Activated CD8-positive, alpha-beta memory T cell treated with anti-CD3 and anti-CD28 coated beads for 1 hour (primary cell): ENCODE measurements at places on chromosomes 7 and 10.

DNA sequence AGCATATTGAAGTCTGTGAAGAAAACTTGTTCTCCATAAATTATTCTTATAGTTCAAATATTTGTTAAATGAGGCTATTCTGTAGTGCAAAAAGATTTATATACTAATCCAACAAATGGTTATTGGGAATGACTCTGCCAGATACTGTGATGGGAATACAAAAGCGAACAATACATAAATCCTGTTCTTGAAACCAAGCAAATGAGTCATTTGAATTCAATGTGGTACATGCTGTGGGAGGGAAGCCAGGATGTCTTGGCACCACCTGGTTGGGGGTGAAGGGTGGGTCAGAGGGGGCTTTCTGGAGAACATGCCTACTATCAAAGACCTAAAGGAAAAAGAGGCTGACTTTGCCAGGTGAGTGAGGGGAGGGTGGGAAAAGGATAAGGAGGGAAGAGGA is 594.2 kb downstream of the CALN1 start:
- no peak for DNase-seq

DNA sequence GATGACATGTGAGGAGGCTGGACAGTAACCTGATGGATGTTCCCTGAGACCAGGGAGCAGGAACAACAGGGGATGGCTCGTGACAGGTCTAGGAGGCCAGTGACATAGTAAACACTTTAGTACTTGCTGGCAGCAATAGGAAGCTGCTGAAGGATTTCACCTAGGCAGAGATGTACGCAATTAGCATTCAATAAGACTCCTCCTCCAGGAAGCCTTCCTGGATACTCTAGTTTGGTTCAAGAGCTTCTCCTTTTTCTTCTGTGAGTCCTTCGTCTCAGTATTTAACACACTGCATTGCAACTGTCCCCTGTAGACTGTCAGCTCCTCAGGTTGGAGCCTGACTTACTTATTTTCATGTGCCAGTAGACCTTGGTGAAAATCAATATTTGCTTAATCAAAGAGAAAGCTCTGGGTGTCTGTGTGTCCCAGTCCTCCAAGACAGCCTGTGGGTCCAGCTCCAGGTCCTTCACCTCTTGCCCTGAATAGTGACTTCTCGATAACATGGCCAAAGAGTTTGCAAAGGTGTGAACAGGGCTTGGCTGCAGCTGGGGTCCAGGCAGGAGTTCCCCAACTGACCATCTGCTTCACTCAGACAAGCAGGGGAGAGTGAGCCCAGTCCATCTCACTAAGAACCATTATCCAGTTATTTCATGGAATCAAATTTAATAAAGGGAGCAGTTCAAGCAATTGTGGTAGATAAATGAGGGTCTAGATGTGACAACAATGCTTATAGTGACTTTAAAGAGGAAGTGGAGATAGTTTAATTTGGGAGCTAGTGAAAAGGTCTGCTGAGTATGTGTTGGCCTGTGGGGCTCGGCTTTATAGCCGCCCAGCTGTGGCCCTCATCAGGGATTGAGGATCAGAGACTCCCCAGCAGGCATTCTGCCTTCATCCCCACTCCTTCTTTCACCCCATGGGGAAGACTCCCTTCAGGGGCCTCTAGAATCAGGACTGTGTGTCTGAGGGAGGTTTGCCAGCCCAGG is 9.4 kb downstream of the TMEM273 start:
- no peak for DNase-seq

DNA sequence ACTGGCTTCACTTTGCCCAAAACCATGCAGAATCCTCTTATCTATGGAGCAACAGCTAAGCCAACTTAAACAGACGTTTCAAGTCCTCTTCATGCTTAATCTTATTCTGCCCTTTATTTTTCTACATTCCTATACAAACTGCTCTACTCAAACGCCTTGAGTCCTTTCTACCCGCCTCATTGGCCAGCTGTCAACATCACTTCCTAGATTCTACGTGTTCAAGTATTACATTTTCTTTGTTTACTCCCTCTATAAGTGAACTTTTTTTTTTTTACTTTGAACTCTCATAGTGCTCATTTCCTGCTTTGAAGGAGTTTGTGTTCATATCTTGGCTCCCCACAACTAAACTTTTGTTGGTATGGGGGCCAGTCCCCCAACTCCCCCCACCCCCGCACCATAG is 28.9 kb upstream of the SLC26A5 start:
- DNase-seq: no peak

DNA sequence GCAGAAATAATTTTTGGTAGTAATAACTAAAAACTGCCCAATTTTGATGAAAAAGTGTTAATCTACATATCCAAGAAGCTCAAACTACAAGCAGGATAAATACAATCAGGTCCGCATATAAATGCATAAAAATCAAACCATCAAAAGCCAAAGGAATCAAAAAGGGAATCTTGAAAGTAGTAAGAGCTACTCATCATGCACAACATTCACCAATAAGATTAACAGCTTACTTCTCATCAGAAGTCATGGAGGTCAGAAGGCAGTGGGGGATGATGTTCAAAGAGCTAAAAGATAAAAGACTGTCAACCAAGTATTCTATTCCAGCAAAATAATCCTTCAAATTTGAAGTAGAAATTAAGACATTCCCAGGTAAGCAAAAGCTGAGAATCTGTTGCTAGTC is 76.4 kb downstream of the CRPPA start:
- no peak for DNase-seq

- DNase-seq: no peak
These were observed 39.7 kb upstream of the GPR141 start for GRCh38 chr7:37643876-37644275.

DNA sequence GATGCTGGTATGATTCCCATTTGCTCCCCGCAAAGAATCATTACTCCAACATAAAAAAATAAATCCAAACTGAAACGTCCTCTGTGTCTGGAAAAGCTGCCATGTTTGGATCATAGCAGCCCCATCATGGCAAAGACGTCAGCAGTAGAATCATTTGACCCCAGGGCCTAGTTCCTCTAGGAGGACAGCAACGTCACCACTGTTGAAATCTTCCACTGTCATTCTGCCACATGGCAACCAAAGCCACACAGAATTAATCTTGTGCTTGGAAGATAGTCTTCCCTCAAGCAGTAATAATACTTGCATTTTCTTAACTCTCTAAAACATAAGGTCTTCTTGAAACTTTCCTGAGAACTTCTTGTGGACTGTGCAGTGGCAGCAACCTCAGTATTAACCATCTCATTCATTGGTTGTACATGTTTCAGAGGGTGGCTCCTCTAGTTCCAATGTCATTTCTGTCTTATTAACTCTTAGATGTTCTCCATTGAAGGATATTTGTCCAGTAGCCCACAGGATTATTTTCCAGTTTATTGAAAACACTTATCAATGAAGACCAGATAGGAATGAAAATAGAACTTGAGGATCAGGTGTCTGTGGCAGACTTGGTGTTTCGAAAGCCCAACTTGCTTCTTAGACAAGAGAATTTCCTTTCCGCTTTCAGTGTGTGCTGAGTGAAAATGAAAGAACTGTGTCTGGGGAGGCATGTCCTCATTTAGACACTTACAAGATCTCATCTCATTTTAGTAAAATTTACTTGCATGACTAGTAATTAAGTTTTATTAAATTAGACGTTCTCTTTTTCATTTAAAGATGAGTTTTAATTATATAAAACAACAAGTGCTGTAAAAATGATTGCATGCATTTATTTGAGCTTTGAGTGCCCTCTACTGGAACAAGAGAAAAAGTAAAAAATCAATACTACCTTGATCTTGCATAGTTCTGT is 28.9 kb upstream of the INHBA start:
- no peak for DNase-seq

- DNase-seq: no peak
These were observed 196.1 kb upstream of the GALNT17 start for GRCh38 chr7:70935854-70936253.

- DNase-seq: no peak
These were observed 149.9 kb downstream of the EVX1 start for GRCh38 chr7:27392477-27392876.

DNA sequence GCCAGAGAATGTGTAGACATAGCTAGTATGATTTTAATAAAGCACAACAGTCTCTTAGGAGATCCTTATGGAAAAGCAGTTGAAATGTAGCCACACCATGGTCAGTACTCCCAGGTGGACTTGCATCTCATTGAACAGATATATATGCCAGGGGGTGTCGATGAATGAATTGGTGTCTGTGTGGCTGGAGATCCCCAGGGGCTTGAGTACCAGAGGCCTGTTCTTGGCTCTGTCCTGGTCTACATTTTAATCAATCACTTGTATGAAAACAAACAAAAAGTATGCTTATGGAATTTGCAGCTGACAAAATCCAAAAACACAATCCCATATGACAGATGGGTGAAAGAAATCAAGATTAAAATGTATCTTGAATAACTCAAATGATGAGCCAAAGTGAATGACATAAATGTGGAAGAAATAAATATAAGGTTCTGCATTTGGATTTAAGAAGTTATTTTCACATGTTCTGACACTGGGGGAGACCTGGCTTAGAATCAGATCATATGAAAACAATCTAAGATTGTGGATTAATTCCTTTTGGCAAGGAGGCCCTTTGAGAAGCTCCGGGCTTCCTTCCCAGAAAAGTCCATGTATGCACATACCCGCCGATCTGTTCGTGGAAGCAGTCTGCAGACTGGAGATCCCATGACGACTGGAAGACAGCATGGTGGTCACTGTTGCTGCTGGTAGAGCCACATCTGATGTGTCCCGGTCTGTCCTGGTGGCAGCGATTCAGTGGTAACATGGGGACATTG is 15.6 kb downstream of the CLEC2L start:
- no peak for DNase-seq

DNA sequence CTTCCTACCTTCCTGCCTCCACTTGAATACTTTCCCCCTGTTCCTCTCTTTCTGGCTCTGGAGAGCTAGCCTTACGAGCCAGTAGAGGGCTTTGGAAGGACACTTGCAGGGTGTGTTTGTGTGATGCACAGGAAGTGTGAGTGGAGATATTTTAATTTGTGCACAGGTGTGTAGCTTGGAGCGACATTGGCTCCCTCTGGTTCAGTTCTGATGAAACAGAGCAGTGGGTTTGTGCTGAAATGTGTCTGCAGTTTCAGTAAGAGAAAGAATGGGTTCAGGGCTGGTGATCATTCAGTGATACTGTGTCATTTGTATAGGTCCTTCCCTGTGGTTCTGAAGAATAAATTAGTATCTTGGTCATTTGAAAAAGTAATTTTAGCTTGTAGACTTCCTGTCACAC is 86.9 kb downstream of the SND1 start:
- DNase-seq: no peak

GRCh38 chr7:18663321-18663720 is 167.8 kb downstream of the HDAC9 start:
- no peak for DNase-seq

DNA sequence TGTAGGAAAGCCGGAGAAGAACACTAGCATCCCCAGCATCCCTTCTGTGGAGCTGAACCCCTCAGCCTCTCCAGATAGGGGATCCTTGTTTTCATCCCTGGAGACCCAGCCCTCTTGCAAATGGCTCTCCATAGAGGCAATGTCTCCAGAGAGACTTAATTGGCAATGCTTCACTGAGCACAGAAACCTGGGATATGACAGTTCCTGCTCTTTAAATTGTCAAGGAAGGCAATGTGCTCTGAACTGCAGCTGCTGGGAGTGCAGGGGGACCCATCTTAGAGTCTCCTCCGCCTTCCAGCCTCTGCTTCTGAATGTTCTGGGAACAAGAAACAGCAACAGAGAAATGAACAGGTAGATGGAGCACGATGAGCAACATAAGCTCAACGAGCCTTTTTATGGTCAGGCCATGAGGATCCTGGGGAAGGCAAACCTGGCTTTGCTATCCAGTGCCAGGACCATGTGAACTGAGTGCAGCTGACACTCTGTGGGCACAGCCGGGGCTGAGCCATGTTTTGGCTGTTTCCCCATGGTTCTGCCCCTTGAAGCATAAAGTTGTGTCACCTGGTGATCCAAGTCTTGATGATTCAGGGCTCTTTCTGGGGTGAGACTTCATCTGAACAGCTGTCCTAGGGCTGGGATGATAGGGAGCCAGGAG is 481.0 kb downstream of the PLXNA4 start:
- no peak for DNase-seq

- DNase-seq: no peak
These were observed 50.2 kb upstream of the LANCL2 start for GRCh38 chr7:55314967-55315366.

DNA sequence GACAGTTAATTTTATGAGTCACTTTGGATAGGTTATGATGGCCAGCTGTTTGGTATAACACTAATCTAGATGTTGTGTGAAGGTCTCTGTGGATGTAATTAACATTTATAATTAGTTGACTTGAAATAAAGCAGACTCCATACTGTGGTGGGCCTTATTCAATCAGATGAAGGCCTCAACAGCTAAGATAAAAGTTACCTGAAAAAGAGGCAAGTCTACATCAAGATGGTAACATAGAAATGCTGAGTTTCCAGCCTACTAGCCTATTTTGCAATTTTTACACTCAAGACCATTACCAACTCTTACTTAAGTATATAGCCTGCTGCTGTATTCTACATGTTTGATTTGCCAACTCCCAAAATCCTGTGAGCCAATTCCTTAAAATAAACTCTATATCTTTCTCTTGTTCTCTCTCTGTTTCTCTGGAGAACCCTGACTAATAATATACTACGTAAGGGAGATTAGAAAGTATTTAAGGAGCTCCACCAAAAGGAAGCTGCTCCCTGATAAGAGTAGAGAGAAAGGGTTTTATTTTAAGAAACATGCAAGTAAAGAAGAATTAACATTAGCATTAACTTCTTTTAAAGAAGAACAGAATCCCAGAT is 42.7 kb downstream of the ZNF438 start:
- DNase-seq: no peak

- no peak for DNase-seq
These were observed 40.0 kb upstream of the INSIG1 start for GRCh38 chr7:155257482-155258225.

DNA sequence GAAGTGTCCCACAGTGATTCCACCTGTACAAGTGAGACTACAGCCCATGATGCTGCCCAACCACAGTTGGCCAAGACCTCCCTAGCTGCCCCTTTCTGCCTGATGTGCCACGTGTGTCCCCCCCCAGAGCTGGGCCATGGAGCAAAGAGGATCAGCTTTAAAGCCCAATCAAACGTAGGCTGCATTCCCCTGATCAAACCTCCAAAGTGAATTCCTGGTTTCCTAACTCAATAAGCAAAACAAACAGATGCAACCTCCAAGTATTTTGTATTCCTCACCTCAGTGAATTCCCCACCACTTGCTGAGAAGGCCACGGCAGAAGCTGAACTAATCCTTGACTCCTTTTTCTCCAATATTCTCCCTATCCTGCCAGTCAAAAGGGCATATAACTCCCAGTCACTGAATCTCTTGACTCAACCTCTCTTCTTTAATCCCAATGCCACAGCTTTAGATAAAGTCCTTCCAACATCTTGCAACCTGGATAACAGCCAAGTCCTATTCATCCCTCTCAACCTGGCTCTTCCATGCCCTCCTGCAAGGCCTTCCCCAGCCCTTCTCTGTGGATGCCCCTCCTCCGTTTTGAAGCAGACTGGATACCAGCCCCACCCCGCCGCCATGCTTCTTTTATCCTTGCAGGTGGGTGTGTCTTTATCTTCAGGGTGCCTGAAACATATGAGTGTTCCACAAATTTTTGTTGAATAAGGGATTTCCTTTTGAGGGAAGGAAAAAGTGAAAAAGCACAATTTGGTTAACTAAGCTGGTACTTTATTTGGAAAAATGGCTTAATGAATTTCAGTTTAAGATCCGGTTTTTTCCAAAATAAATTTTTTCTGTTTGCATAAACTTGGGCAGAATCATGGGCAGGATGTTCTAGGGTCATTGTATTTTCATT is 285.2 kb upstream of the MKLN1 start:
- DNase-seq: no peak

GRCh38 chr10:58396057-58396456 is 10.8 kb downstream of the TFAM start:
- DNase-seq: no peak
